Renal cortex interstitium (tissue), 15 donors: ENCODE measurements at places on chromosomes 6 and 20.

DNA sequence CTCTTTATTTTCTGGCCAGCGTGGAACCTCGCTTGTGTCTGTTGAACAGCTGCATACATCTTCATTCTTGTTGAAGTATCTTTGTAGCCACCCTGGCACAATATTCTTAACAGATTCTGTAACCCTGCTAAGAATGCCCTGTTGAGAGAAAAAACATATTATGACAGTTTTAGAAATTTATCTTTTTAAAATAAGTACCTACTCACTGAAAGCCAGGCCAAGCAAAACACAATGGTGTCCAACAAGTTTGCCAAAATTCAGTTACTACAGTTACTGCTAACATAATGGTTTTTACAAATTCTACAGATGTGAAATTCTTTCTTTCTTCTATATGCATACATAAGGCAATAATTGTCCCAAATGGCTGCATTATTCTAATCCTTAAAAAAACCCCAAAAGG lies 18.2 kb downstream of the NUP153 start:
- DNase-seq, result no peak

- no peak for DNase-seq
These were observed 123.4 kb upstream of the GPR6 start for GRCh38 chr6:109854541-109855308.

GRCh38 chr6:134004714-134005113 lies 47.7 kb downstream of the SLC2A12 start:
- DNase-seq, result no peak

GRCh38 chr6:137975188-137975940 lies 108.3 kb downstream of the TNFAIP3 start:
- DNase-seq, result no peak

DNA sequence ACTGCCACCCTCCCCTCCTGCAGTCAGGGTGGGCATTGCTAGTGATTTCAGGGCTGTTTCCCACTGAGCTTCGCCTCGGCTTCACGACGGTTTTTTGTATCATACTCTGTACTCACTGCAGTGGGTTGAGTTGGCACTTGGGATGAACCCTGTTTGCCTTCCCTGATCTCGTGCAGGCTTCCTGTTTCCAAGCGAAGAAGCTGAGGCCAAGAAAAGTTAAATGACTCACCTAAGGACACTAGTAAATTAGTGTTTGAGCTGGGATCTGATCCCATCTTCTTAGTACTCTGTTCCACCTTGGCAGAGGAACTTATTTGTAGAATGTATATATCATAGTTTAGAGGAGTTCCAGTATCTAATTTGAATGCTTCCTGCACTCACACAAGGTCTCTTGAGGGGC lies 50.3 kb upstream of the VSTM2L start:
- no peak for DNase-seq

- no peak for DNase-seq
These were observed 260.2 kb downstream of the KIF16B start for GRCh38 chr20:16312998-16313397.

GRCh38 chr6:137015943-137016342 lies 28.8 kb downstream of the IL20RA start:
- no peak for DNase-seq

- no peak for DNase-seq
These were observed 60.7 kb upstream of the GJE1 start for GRCh38 chr6:142071981-142072380.

DNA sequence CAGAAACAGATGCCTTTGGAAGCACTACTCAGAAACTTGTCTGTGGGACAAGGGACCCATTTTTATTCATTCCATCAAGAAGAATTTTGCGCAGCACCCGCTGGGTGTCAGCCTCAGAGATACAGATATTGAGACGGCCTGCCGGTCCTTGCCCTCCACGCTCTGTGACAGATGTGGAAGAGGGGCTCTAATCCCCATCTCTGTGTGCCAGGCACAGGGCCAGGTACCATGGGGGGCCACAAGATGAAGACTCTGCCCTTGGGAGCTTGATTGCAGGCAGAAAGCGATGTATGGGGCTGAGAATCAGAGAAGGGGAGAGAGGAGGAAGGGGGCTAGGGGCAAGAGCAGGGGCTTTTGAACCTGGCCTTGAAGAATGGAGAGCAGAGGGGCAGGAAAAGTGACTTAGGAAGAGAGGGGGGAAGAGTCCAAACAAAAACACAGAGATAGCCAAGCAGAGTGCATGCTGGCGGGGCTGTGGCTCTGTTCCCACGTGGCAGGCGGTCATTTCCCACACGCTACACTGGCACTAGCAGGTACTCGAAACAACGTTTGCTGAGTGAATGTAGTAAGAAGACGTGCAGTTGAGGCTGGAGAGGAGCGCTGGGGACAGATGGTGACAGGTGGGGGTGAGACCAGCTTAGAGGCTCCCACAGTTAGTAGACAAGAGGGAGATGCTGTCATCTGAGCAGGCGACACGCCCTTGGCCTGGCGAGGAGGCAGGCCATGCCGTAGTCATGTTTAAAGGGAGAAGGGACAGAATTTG lies 170.3 kb upstream of the SNX9 start:
- DNase-seq, result no peak

- no peak for DNase-seq
These were observed 54.1 kb downstream of the WASF1 start for GRCh38 chr6:110125361-110125760.

DNA sequence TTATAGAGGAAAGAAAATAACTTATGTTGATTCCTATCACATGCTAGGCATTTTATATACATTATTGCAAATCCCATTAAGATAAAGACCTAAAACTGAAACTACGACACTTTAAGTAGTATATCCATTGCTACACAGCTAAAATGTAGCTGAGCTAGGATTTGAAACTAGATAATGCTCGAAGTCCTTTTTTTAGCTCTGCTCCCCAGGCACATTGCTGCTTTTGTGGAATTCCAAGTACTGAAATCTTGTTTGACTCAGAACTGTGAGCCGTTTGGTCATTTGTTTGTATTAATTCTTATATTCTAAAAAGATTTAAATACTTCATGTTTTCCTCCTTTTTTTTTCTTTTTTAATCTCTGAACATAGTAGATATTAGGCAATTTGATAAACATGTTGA lies 644.8 kb downstream of the HACE1 start:
- DNase-seq, result no peak

- DNase-seq, result no peak
These were observed 21.6 kb downstream of the TCF15 start for GRCh38 chr20:588476-588875.

- DNase-seq, result no peak
These were observed 62.2 kb downstream of the RFPL4B start for GRCh38 chr6:112409311-112409710.

GRCh38 chr6:57021086-57021720 lies 25.3 kb upstream of the KIAA1586 start:
- DNase-seq, result no peak

DNA sequence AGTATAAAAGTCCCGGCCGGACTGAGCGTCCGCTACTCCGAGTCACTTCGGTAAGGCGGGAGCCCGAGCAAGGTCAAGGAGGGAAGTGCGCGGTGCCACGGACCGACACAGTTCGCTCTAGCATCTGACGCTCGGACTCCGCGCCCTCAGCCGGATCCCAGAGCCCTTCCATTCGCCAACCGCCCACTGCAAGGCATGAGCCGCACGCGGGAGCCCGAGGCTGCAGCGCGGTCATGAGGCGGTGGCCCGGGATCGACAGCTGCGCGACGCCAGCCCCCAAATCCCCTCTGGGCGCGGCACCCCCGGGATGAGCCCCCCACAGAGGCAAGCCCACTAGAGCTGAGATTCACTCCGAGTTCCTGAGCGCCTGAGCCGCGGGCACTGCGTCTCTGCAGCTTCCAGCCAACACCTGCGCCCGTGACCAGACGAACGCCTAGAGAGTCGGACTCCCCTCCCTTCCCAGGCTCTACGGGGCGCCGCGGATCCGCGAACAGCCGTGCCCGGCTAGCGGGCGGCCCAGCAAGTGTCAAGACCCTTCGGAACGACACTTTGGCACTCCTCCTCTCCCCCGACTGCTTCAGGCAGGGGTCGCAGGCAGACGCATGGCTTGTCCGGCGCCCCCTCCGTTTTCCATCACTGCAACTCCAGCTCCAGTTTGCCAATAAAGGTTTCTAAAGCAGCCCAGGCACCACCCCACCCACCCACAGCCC lies 725 bp upstream of the ISM1 start:
- peak; percentile 41 for DNase-seq

DNA sequence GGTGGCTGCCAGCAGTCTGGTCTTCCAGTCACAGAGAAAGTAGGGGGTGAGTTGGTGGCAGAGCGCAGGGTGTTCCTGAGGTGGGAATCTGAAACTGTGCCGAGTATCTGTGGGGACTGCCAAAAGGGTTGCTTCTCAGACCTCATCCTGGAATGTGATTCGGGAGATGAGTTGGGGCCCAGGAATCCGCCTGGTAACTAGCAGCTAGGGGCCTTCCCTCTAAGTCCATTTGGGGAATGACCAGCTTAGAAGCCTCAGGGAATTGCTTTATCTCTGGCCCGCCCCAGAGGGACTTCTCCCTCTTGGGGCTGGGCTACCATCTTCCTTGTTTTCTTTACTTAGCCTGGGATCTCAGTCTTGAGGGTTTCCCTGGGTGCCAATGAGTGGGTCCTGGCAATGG lies 49.6 kb downstream of the MOCS1 start:
- no peak for DNase-seq

GRCh38 chr6:164148788-164149187 lies 734.3 kb downstream of the QKI start:
- DNase-seq, result no peak

DNA sequence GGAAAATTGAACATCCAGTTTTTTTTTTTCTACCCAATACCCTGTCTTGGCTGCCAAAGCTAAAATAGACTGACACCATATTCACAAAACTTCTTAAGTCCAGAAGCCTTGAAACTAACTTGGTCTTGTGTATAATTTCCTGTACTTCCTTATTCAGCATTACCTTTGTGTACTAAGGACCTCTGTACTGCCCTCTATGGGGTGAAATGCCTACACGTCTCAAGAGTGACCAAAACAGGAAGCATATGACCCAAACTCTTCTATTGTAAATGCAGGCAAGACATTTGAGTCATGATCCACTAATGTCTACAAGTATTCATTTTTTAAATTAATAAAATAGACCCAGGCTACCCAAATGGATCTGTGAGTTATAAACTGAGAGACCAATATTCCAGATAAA lies 50.4 kb downstream of the HMGCLL1 start:
- no peak for DNase-seq

DNA sequence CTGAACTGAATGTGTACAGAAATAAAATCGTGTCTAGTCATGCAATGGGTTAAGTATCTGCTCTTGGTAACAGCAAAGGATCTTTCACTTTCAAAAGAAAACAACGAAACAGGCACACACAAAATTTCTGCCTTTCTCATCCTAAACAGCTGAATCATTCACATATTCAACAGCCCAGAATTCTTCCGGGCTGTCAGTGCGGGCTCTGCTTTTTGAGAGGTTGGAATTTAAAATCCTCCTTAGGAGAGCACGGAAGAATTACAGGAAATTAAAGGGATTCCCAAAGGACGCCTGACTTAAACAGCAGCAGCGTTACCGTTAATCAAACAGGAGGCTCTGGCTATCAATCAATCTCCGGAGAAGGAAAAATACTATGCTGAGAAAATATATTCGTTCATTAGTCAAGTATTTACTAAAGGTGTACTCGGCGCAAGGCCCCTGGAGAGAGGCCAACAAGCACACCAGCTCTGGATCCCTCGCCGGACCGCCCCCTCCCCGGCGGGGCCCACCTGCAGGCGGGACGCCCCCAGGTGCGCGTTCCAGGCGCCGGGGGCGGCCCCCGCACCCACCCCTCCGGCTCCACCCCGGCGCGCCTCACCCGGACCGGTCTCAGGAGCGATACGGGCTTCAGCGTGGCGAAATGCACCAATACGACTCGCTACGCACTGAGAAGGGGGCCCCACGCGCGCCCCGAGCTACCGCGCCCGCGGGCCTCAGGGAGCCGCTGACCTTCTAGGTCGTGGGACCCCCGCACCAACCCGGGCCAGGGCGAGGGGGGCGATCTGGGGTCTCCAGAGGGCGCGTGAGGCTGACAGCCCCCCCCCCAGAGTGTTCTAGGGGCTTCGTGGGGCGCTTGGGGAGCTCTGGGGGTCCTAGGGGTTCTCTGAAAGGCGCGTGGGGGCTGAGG lies 1.0 kb downstream of the NAPB start:
- no peak for DNase-seq

GRCh38 chr20:59495166-59495565 lies 109.2 kb upstream of the PHACTR3 start:
- no peak for DNase-seq

DNA sequence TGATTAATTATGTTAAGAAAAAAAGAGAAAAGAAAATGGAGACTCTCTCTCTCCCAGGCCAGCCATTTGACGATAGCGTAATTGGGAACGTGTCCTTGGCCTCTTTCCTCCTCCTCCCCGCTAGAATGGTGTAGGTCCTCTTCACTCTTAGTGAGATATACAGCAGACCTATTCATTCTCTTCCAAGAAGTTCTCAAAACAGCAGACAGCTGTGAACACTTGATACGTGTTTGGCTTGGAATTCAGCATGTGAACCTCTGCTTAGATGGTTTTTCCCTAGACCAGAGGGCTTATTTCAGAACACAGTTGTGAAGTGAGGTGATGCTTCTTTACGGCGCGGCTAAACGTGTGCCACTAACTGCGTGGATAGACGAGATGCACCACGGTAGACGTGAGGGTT lies 32.6 kb upstream of the TULP4 start:
- DNase-seq, result no peak

DNA sequence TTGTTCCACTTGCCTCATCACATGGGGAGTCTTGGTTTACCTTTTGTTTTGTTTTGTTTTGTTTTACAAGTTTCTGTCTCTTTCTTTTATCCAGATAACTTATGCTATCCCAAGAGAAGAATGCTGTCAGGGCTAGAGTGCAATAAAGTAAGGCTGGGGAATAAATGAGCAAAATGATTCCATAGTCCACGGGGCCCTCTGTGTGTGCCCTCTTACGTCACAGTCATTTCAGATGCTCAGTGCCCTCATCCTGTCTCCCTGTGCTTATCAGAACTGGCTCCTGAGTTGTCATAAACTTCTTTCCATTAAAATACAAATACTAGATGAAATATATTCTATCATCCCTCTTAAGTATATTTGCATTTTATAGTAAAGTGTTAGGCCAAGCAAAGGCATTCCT lies 30.8 kb upstream of the ENPP1 start:
- no peak for DNase-seq

- no peak for DNase-seq
These were observed 162.4 kb upstream of the CDYL start for GRCh38 chr6:4613795-4614194.

GRCh38 chr6:150668900-150669302 lies 69.2 kb downstream of the PLEKHG1 start:
- DNase-seq, result no peak

- no peak for DNase-seq
These were observed 39.7 kb upstream of the HTR1B start for GRCh38 chr6:77502981-77503380.
